Tongue (tissue), 3 donors: ENCODE measurements at places on chromosomes 2 and 18. TPM values are rescaled to one million over a fixed set of nuclear protein-coding genes. Genes with fewer than 3 reads are reported as not detected.
A peak's percentile ranks its signal among the peaks of the same experiment; 100 is the strongest.

DNA sequence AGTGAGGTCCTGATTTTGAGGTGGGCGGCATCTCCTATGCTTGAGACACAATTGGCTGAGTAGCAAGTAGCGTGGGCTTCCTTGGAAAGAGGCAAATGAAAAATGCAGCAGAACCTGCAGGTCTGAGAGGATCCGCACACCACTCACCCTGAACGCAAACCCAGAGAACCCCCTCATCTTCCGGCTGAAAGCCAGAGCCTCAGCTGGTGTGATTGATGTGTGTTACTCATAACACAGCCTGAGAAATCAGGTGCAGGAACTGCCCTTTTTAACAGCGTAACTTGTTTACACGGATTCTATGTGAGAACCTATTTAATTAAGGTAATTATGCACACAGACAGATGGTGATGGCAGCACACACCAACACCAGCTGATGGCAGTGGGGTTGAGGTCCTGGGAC is 123.4 kb downstream of the MRO start:
- DNase-seq = no peak

DNA sequence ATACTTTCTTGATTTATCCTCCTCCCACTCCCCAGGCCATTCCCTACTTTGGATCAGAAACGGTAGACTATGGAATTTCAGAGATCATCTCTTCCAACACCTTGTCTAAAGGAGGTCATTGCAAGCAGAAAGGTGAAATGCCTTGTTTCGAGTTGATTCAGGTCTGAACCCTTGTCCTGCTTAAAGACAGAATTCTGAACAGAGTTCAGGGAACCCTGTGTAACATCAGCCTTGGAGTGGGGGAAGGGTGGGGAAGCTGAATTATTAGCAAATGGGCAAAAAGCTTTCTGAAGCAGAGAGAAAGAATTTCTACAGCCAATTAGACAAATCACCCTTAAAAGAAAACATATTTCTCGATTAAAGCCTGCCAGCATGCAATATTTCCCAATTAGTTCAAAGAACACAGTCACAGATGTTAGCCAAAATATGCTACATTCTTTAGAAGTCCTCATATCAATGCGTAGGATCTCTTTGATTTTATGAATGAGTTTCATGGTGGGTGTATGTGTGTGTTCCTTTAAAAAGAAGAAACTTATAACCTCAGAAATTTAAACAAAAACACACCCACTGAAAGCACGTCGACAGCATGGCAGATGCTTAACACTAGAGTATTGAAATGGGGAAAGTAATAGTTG is 353.1 kb downstream of the RND3 start:
- DNase-seq = peak; percentile 54

The TNFAIP6 gene
- total RNA-seq = 10.8 TPM

DNA sequence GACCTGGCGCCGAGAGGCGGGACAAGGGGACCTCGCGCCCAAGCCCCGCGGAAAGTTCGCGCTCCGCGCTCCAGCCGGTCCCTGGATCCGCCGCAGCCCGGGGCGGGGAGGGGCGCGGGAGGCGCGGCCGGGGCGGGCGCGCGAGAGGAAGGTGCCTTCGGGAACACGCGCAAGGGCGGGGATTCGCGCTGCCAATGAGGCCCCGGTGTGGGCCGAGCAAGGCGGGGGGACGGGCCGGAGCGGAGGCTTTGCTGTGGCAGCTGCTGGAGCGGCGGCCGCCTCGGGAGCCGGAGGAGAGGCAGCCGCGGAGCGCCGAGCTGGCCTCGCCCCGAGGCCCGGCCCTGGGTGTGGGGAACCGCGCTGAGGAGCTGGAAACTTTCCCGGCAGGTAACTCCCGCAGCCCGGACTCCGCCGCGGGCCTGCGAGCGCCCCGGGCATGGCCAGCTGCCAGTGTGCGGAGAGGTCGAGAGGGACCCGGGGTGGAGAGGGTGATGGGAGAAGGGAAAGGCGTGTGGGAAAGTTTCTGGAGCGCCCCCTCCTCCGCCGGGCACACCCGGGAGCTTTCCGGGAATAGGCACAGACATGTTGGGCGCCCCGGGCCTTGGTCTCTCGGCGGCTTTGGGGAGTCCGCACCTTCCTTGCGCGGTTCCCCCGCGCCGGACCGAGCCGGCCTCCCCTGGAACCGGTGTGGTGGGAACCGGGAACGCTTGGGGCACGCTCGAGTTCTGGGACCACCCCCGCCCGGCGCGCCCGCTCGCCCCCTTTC is at the start of gene TANC1:
TSS of gene TANC1 (plus strand) at position 245 of the 766 bp plus-strand sequence. CDS start 97,271 bp downstream, outside the sequence.
- peak; percentile 98 for DNase-seq

- DNase-seq = no peak
These were observed 289.7 kb downstream of the ZNF385B start for GRCh38 chr2:179571721-179572120.

DNA sequence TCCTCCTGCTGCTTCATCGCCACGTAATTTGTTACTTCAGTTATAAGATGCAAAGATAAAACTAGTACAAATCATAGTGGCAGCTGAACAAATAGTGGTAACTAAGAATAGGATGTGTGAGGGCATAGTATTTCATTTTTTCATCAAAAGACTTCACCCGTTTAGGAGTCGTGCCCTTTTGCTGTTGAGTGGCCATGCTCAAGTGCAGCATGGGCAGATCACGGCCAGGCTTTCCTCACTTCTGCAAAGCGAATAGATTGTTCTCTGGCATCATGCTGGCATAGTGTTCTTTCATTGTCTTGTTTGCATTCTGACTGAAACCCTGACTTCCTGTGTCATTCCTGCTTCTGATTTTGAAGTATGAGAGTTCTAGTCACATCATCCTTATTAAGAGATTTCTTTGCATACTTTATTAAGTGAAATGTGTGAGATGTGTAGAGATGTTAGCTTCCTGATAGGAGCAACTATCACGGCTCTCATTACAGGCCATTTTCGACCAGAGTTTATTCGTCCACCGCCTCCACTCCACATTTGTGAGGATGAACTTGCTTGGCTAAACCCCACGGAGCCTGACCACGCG is 11.8 kb downstream of the CNOT11 start:
- no peak for DNase-seq

- no peak for DNase-seq
These were observed 36.5 kb downstream of the LPIN2 start for GRCh38 chr18:2976218-2977132.

- DNase-seq = no peak
These were observed 744 bp downstream of the POU3F3 start for GRCh38 chr2:104854498-104855220.

DNA sequence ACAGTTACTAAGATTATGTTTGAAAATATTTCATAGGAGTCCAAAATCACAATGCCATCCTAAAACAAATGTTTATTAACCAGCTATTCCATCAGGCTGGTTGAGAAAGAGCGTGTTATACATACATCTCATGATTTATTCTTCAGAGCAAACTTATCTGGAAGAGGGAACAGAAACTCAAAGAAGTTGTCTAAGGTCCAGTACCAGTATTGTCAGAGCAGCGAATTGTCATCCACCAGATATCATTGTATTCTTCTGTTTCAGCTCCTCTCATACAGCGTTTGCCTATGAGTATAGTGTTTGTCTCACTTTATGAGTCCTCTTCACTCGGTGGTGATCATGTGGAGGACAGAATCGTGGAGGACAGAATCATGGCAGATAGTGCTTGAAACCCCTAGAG is 238.2 kb downstream of the OSR1 start:
- no peak for DNase-seq

GRCh38 chr2:108910011-108910431 is 79.0 kb downstream of the EDAR start:
- peak; percentile 69 for DNase-seq
